Endodermal cell (in vitro differentiated cells): ENCODE measurements at places on chromosomes 5 and 9. TPM values are rescaled to one million over a fixed set of nuclear protein-coding genes. Genes with fewer than 3 reads are reported as not detected.

Gene SYK
- total RNA-seq, result 1.4 to 6.0 TPM (median 3.1 TPM) in 3 replicates

DNA sequence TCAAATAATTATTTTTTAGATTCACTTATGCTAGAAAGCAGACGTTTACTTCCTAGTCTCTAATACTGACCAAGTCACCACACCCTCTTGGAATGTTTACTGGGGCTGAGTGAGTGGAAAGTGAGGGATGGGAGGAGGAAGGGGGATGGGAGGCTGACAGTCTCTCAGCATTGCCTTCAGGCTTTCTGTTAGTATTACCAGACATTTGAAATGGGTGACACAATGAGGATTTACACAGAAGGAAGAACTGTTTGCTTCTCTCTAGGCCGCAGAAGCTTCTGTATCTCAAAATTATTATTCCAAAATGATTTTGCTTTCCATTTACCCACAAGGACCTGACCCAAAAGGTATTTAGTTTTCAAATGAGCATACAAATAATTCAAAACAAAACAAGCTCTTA is 232.8 kb upstream of the ZNF608 start:
- peak; percentile 72 for DNase-seq

GRCh38 chr5:109612278-109612905 is 77.3 kb upstream of the MAN2A1 start:
- peak; percentile 50 for DNase-seq

DNA sequence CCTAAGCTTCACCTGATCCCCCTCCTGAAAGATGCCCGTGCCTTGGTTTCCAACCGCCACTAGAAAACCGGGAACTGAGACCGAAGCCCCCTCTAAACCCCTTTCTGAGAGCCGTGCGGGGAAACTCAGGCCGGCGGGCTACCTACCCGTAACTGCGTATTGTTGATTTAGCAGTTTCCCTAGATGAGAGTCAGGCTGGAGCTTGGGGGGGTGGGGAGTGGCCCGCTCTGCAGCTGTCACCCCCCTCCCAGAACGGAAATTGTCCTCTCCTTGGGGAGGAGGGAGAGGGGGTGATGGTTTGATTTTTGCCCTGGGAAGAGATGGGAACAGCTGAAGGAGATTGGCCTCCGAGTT is 2.5 kb downstream of the CXXC5 start:
- no peak for DNase-seq

DNA sequence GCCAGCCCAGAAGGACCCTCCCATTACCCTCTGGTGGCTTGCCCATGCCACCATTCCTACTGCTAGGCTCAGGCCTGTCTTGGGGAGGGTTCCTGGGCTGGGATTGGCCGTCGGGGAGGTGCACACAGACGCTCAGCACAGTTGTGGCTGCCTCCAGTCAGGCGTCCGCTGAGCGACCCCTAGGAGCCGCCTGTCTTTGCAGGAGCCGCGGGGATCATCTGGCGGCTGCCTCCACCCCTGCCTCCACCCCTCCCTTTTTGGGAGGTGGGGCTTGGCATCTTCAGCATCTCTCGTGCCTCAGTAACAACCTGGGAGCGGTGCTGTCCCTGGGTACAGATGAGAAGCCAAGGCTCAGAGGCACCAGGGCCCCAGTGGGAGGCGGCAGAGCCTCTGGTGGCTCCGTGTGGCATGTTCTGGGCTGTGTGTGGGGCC is 39.6 kb downstream of the RXRA start:
- no peak for DNase-seq

DNA sequence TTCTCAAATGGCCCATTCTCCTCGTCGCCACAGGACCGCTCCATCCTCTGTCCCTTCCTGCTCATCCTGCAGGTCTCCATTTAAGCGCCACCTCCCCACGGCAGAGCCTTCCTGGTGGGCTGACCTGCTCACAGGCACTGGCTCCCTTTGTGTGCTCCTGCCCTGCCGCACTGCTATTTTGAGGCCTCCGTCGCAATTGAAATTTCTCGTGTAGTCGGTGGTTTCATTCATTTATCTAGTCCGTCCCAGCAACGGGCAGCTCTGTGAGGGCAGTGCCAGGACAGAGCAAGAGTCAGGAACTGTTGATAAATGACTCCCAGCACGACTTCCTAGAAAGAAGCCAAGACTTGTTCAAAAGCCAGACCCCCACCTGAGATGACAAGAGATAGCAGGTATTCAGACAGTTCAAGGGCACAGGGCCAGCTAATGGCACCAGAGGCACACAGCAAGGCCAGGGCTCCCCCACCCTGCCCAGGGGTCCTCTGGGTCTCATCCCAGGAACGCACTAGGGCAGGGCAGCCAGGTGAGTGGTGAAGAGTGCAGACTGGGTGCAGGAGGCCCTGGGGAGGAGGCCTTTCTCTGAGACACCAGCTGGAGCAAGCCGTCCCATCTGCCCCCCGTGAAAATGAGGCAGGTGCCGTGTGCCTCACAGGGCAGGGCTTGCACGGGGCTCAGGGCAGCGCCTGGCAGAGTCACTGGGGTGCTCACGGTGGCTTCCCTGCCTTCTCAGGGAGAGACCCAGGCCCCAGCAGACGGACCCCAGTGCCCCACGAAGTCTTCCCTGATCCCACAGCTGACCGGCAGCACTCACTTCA is 36.9 kb downstream of the FAM78A start:
- DNase-seq, result no peak

Gene CXXC5
- total RNA-seq, result 66.3 and 67.9 TPM in 2 replicates

- no peak for DNase-seq
Measured at GRCh38 chr5:178478370-178478769, 111.8 kb downstream of the COL23A1 start.

DNA sequence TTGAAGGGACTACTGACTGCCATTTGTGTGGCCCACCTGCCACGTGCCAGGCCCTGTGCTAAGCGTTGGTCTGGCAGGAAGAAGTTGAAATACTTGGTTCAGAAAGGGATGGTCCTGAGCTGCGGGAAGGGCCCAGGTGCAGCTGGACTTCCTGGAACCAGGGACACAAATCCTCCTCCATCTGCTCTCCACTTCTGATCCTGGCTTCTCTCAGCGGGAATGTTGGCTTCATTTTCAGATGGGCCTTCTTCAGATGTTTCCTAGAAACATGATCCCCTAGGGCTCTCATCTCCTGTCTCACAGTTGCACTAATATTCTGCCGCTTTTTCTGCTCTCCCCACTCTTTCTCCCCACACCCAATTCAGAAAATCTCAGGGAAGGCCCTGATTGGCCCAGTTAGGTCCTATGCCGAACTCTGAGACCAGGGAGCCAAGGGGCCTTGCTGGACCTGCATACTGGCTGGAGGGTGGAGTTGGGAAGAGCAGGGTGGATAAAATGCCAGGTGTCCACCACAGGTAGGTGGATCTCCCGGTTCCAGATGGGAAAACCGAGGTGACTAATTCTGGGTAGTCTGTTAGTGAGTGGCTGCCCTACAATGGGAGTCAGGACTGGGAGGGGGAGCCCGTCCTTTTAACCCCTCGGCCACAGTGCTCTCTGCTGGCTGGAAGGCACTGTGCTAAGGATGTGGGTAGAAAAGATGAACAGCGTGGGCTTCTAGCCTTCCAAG is 19.4 kb downstream of the PSAT1 start:
- DNase-seq, result peak; percentile 37

GRCh38 chr5:657570-657969 is 35.6 kb downstream of the TPPP start:
- no peak for DNase-seq

Gene PTPN3
- total RNA-seq, result 4.6 to 6.1 TPM (median 5.0 TPM) in 3 replicates

DNA sequence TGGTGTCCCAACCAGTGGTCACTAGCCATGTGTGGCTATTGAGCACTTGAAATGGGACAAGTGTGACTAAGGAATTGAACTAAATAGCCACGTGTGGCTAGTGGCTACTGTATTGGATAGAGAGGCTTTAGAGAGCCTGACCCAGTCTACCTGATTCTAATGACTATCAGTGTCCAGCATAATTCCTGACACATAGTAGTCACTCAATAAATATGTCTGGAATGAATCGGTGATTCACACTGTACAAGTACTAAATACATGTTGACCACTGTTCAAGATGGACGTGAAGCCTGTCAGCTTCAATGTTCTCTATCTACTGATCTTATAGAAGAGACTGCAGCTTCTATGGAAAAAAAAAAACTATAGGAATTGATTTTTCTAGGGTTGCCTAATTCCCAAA is 57.7 kb upstream of the MAST4 start:
- no peak for DNase-seq

GRCh38 chr9:70105147-70105546 is 61.5 kb downstream of the MAMDC2 start:
- no peak for DNase-seq

DNA sequence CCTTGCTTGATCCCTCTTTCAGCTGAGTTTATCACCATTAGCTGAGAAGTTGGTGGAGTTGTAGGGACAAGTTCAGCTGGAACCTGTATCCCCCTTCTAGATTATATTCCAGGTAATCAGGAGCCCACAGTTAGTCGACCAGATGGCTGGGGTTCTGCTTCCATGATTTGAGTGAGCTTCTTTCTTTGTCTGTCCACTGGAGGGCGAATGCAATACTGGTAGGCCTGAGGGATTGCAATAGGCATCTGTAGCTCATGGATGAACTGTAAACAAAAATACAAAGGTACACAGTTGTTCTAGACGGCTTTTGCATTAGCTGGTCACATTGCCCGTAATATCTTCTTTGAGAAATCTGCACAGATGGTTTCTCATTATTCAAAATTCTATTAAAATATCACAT is 88.9 kb downstream of the PCSK5 start:
- DNase-seq, result peak; percentile 73

Gene SYNPO
- total RNA-seq, result 3.8 and 4.2 TPM in 2 replicates

Gene FST
- 90.7 and 91.6 TPM in 2 replicates for total RNA-seq

GRCh38 chr5:137070521-137070920 is 428.6 kb downstream of the SPOCK1 start:
- no peak for DNase-seq

- DNase-seq, result peak; percentile 13
Measured at GRCh38 chr5:139282197-139282557, 11.4 kb upstream of the MATR3 start.

DNA sequence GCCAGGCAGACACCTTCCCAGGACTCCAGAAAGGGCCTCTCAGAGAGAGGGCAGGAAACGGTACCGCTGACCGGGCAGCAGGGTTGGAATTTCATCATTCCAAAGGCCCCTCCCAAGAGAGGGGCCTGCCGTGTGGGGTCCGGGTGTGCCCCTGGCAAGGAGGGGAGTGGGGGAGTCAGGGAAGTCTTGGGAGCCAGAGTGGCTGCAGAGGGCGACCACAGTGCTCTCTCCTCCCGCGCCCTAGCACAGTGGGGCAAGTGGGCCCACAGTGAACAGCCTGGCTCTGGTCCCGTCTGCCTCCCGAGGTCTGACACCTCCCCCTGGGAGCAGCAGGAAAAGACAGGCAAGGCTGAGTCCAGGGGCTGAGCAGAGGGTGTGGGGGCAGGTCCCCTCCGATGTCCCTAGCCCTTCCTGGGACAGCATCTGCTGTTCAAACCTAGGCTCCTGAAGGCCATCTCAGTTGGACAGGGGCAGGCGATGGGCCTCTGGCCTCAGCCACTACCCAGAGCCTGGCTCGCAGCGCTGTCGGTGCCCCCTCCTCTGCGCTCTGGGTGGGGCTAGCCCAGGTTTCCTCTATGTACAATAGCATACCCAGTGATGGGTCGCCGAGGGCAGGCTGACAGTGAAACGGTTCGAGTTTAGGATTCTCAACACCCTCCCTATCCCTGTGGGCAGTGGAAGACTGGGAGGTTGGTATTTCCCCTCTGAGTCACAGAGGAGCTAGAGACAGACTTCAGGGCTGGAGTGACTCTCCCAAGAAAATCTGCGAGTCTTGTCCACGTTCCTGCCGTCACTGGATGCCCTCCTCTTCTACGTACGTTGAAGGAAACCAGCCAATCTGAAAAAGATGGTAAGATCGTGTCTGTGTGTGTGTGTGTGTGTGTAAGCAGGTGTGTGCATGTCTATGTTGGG is 25.4 kb upstream of the SARDH start:
- peak; percentile 28 for DNase-seq

DNA sequence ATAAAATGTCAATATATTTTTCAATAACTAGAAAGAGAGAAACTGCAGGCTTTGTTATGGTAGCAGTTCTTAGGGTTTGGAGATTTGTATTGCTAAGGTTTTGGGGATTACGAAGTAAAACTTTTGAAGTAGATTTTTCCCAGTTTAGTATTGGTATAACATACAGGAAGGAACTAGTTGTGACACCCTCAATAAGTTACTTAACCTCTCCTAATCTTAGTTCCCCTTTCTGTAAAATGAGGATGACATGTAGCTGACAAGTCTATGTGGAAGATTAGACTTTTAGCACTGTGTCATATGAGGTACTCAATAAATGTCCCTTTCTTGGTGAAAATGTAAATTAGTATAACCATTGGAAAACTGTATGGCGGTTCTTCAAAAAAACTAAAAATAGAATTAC is 73.4 kb upstream of the ATG10 start:
- no peak for DNase-seq

DNA sequence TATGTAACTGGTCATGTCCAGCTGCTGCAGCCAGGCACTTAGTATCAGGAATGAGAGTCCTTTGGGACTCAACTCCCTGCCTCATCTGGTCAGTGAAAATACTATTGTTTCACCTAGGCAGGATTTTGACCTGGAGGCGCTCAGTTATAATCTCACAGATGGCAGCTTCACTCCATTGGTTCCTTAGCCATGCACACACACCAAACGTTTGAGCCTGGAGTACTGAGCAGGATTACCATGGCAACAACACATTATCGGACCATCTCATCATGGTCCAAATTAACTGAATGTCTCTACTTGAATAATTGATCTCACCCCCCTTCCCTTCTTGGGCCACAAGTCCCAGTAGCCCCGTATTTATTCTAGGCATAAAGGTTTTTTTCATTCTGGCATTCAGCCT is 15.0 kb upstream of the SREK1 start:
- DNase-seq, result no peak

DNA sequence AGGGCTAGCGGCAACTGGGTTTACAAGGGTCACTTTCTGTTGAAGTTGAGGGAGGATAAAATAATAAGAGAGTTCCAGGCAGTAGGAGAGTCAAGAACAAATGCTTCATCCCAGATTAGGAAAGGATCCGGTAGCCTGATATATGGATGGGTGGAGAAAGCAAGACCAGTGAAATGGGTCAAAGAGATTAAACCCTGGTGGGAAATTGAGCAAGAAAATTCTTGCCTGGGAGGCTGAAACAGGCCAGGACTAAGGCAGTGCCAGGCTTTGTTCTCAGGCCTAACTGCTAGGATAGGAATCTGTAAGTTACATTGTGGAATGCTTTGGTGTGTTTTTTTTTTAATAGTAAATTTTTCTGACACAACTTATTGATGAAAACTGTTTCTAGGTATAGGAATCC is 257.4 kb upstream of the RFX3 start:
- no peak for DNase-seq
